ENCODE measurements at places on chromosomes 1 and 21.
A peak's percentile ranks its signal among the peaks of the same experiment; 100 is the strongest.

GRCh38 chr1:245090491-245091090 lies 64.2 kb upstream of the KIF26B start:
- DNase-seq: no peak

DNA sequence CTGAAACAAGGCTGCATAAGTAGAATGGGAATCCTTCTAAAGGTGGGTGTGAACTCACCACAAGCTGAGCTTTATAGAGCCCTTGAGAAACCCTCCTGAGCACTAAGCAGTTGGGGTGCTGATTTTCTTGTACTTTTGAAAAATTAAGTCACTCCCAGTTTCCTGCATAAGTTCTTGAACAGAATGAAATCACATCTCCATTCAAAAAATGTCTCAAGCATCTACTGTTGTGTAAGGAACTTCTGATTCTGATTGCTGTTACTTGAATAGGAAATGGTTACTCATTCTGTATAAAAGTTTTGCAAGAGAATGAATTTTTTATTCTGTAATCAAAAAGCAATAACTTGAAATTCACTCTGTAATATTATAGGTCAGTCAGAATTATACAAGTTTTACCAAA lies 50.8 kb upstream of the WNT2B start:
- DNase-seq: no peak

GRCh38 chr1:8142955-8143629 lies 117.0 kb upstream of the ERRFI1 start:
- DNase-seq: no peak

DNA sequence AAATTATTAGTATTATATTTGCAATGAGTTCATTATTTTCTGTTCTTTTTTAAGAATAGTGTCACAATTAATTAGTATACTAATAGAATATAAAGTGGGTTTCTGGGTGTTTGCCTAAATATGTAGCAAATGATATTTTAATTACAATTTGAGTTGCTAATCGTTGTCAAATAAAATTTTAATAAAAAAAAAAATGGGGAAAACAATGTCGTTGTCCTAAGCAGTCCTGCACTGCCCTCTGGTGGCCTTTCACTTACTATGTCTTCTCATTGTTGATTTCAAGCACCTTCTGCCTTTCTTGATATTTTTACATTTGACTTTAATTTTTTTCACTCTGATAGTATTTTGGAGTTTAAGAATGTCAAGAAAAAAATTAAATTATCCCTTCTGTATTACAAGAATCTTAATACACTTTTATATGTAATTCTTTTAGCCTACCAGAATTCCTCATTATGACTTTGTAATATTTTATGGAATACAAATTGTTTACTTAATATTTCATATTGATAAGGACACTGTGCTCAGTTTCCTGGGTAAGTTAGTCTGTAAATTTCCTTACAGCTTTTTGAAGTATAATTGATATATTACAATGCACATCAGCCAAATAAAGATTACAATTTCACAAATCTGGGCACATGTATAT lies 104.5 kb upstream of the FMN2 start:
- DNase-seq: peak; percentile 26

DNA sequence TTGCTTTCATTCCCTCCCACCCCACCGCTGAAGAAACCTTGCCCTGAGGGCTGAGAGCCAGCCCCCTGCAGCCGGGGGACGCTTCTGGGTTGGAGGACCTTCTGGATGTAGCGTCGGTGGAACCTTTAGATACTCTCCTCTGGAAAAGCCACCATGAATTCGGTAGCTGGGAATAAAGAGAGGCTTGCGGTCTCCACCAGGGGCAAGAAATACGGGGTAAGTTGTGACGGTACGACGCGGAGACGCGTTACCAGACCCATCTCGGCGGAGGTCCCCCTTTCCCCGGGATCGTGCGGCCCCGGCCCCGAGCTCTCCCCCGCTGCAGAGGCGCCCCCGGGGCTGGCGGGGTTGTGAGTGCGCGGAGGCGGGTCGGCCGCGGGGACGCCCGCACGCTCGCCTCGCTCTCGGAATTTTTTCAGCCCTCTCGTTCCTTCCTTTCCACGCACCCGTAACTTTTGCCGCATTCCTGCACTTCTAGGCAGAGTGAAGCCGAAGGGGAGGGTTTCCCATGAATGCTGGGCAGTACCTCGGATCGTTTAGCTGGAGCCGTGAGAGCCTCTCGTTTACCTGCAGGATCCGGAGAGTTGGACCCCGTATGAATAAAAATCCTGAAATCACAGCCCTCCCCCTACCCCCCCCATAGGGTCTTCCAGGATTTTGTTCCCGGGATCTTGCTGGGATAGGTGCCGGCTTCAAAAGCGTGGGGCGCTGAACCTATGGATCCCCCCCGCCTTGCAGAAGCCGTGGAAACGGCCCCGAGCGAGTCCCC lies 671 bp downstream of the KIF26B start:
- DNase-seq: no peak

DNA sequence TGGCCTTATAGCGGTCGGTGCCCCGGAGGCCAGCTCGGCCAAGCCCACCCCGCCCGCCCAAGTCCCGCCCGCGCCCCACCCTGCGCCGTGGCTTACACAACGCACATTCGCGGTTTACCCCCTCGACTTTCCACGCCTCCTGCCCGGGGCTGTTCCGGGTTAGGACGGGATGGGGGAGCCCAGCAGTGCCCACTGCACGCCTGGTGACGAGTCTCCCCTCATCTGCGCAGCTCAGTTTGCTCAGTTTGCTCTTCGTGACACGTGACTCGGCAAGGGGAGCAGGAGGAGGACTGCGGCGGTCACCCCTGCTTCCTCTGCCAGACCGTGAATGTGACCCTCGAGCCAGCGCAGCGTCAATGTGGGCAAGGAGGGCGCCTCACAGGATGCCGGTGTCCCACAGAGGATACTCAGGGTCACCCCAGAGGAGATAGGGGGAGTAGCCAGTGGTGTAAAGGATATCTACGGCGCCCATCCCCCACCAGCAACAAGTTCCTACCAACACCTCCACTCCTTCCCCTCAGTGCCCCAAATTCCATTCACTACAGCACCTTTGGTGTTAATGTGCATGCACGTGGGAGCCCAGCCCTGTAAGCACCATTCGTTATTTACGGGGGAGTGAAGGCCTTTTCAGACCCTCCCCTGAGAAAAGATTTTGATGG lies 350 bp upstream of the S100A6 start:
- DNase-seq: peak; percentile 50
